MG63 (cell line): ENCODE measurements at places on chromosomes 12 and 14.

DNA sequence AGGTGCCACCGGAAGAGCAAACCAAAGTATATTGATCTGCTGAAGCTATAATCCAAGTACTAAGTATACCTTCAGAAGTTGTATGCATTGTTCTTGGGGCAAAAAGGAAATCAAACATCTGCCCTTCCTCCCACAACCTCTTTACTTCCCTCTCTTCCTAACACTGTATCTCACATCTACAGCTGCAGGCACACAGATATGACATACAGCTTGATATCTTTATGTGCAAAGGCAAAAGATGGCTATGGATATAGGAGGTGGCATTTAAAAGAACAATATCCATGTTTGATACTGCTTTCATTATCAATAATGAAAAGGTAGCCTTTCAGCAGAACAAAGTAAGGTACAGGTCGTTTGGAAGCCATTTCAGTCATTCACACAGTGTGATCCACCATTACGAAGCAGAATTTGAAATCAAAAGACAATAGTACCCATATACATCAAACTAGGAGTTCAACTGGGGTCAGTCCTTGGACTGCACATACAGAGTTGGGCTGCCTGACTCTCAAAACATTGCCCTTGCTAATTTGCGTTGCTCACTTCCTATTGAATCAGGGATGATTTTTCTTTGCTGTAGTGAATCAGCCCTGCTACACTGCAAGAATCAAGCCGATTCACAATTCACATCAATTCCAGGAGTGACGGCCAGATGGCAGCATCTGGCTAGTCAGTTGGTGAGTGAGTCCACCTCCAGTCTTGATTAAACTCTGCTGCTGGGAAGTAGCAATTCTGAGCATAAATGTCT is 8.9 kb downstream of the ANG start:
- DNase-seq = peak; percentile 39

GRCh38 chr14:87059060-87059839 is 933.7 kb downstream of the GALC start:
- peak; percentile 21 for DNase-seq

GRCh38 chr14:71688576-71688975 is 243.7 kb upstream of the RGS6 start:
- no peak for DNase-seq

DNA sequence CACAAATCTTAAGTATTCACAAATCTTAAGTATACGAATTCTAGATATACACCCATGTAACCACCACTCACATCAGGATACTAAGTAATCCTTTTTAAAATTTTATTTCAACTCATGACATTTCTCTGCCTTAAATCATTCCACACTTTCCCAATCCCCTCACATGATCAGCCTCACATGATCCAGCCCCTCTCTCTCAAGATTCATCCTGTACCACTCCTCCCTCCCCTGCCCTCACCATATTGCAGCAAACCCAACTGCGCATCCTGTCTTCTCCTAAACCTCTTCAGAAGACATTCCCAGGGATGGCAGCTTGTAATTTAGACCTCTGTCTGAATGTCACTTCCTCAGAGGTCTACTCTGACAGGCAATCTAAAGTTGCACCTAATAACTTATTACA is 1.7 kb upstream of the EIF4B start:
- DNase-seq = peak; percentile 10

DNA sequence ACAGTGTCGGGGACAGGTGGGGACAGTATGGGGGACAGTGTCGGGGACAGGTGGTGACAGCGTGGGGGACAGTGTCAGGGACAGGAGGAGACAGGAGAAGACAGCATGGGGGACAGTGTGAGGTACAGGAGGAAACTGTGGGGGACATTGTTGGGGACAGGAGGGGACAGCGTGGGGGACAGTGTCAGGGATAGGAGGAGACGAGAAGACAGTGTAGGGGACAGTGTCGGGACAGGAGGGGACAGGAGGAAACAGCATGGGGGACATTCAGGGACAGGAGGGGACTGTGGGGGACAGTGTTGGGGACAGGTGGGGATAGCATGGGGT is 139.5 kb downstream of the TMEM121 start:
- no peak for DNase-seq

DNA sequence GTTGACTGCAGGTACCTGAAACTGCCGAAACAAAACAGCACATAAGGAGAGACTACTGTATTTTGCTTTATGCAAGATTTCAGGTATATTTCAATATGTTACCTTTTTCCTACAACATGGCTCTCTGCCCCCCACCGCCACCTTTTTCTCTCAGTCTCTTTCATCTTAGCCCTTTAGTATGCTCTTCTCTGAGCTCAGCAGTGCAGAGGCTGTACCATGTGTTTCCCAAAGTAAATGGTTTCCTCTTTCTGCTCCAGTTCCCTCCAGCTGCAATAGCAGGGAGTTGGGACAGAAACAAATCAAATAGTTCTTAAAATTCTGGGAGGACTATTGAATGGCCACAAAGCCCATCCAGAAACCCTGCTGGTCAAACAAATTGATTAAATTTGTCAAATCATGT is 4.3 kb downstream of the AMN1 start:
- DNase-seq = no peak

DNA sequence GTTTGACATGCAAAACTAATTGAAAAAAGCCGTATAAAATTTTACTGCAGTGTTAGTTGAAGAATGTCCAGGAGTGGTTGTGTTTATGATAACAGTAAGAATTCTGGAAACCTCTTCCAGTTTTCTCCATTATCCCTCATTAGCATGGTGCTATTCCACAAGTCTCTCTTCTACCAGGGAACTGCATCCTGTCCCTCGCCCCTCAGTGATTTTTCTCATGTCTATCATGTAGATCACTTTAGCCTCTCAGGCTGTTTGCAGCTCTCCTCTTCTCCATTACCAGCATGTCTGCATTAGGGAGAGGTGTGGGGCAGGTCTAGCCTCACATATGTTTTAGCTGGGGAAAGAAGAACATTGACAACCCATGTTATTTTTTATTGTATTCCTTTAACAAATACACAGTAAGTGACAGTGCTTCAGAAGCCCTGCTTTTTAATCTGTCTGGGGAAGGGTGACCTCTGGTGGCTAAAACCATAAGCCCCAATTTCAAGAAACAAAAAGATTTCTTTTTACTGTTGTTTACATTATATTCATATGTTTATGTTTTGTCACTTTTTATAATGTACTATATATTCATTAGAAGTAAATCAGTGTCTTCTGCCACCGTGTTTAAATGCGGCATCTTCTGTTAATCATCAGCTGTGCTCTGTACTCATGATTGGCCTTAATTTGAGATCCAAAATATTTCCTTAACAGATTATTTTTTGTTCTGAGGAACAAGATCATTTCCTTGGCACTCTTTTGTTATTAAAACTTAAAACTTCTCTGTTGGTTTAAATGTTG is 70.7 kb downstream of the RASSF8 start:
- peak; percentile 23 for DNase-seq

DNA sequence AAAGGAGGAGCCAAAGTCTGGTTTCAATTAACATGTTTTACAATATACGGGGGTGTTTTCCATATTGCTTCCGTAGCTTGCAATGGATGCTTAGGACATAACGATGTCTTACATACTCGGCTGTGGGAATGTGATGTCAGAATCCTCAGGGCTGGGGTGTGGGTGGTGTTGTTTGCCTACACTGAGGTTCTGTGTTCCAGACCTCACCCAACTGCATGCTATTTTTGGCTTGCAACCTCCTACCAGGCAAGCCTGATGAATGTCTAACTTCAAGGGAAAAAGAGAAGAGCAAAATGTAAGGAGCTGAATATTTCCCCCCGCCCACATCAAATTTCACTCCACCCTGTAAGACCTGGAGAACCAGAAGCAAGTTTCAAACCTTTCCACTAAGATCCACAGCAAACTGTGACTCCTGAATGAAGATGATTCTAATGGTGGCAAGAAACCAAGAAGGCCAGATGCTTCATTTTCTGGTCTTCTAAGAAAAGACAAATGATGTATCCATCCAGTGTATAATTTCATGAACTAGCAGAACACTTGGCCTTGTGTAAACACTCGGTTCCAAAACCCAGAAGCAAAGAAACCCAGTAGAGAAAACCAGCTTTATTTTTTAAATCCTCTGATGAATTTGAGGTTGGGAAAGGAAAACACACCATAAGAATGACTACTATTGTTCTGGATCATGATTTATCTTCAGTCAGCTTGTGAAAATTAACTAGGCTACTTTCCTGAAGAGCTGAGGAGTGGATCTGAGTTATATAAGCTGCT is 227.9 kb downstream of the DACT1 start:
- no peak for DNase-seq

GRCh38 chr14:90576581-90576980 is 179.8 kb downstream of the CALM1 start:
- no peak for DNase-seq

- DNase-seq = peak; percentile 86
These were observed 115.9 kb downstream of the SLC25A21 start for GRCh38 chr14:37056473-37056872.

DNA sequence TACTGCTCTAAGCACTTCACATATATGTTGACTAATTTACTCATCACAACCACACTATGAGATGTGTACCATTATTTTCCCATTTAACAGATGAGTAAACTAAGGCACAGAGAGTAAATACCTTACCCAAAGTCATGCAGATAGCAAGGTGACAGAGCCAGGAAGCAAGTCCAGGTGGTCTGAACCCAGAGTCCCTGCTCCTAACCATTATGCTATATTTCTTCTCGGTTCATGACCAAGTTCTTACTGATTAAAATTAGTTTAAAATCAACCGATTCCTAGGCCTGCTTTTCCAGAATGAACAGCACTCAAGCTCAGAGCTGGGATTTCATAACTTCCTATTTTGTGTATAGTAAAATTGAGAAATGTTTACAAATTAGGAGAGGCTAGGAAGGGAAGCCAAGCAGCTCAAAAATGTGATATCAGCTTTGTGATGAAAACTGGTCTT is 85.5 kb upstream of the EGLN3 start:
- no peak for DNase-seq

DNA sequence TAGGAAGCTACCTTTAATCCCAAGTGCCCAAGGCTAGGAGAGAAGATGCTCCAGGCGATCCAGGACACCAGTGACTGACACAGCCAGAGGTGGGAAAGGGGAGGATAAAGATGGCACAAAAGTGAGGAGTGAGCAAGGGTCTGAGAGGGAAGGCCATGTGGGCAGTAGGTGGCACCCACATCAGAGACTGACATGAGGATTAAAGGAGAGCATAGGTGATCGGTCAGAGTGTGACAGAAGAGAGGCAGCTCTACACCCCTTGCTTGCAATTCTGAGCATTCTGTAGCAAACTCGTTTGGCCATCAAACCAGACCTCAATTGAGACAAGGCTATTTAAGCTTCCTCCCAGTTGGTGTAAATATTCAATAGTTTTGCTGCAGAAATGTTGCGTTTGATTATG is 724 bp upstream of the CD27 start:
- no peak for DNase-seq

DNA sequence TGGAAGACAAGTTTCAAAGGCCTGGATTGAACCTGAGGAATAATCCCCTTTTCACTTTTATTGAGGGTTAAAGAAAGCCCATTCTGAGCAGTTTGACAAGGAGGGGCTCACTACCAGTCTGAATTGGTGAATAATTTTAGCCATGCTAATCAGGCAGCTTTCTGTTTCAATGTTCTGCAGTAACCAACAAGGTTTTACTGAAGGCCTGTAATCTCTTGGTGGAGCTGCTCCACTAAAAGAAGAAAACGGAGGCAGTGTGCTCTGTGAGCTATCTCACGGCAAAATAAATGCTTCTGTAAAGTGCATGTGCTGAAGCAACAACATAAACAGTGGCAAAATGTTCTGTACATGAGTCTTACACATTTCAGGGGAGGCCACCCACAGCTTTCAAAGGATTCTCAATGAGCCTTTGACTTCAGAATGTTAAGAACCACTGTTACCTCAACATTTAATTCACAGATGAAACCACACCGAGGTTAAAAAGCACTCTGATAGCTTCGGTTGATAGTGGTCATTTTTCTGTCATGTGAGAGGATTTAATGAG is 111.2 kb downstream of the LRIG3 start:
- no peak for DNase-seq

- no peak for DNase-seq
These were observed 597.8 kb downstream of the ETNK1 start for GRCh38 chr12:23222801-23223200.

GRCh38 chr14:98736701-98737338 is 535.2 kb downstream of the BCL11B start:
- DNase-seq = no peak

GRCh38 chr14:78029601-78030372 is 140.4 kb upstream of the NRXN3 start:
- DNase-seq = no peak

- no peak for DNase-seq
These were observed 12.4 kb upstream of the PCNX1 start for GRCh38 chr14:70894868-70895267.

DNA sequence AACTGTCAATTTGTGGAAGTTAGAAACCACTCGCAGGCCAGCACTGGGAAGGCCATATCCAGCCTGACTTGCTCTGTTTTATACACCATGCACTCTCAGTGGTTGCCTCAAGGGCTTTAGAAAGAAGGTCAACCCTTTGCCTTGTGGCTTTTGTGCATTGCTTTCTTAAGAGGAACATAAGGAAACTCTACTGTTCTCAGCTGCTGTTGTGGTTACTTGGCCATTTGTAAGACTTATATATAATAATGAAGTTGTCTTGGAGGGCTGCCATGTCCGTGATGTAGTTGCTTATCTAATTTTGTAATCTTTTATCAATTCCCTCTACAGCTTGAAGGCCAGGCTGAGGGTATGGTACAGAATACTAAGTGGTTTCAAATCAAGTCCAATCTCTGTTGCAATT is 637.8 kb downstream of the DIO2 start:
- DNase-seq = no peak
